Kidney (tissue), 22 donors: ENCODE measurements at places on chromosomes 12 and 14. TPM values are rescaled to one million over a fixed set of nuclear protein-coding genes. Genes with fewer than 3 reads are reported as not detected.

MAP3K12 gene
- total RNA-seq: 21.8 TPM

ASCL1 gene
- not detected for total RNA-seq

AKAP5 gene
- 5.1 TPM for total RNA-seq

GRCh38 chr12:48021485-48022179, 17.4 kb upstream of the COL2A1 start:
- no peak overlapping the region for H3K27ac ChIP-seq
- no peaks in the 10 kb centered on the region for H3K36me3 ChIP-seq
- DNase-seq: no peak
- H3K4me1 ChIP-seq: no peaks in the 10 kb centered on the region
- no peak overlapping the region for H3K4me3 ChIP-seq
- H3K27me3 ChIP-seq: no peaks in the 10 kb centered on the region
